ENCODE measurements at places on chromosomes 12 and 14.

- no peak for ATAC-seq
Measured at GRCh38 chr14:61690982-61691381, 4.3 kb upstream of the HIF1A start.

- ATAC-seq, result no peak
Measured at GRCh38 chr12:53059434-53060063, 9.7 kb downstream of the TNS2 start.

DNA sequence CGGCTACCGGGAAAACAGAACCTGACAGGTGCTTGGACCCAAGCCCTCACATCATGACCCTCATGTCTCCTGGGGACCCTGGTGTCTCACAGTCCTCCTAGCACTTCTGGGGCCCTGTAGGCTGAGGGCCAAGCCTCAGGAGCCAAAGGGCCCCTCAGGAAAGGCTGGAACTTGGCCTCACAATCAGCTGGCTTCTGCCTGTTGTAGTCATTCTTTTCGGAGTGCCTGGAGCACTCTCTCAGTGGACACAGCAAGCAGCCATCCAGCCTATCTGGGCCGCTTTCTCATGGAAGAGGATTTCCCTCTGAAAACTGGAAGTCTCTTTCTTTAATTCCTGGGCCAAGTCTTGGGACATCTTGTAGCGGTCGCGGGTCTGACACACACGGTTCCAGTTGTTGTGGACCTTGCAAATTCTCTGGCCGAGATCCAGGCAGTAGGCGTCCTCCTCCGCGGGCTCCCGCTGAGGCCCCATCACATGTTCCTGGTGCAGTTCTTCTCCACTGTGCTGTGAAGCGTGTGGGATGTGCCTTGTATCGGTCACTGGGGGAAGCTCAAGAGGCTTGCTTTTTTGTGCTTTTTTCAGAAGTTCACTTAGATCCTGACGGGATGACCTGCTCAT, 169.3 kb downstream of the EMP1 start:
- ATAC-seq, result no peak

- ATAC-seq, result no peak
Measured at GRCh38 chr12:14280921-14281320, 84.6 kb upstream of the ATF7IP start.

DNA sequence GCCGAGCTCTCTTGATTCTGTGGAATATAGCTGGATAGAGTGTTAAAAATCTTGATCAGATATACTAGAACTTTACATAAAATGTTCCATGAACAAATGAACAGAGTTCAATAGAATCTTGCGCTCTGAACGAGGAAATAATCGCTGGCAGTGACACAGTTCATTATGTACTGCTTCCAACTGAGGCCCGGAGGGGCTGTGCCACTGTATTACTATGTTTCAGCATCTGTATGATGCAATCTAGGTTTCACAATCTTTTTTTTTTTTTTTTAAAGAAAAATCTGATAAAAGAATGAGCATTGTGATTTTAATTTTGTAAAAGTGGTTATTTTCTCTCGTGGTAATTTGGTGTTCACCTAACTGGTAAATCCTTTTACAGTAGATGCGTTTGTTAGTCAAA, 77.2 kb downstream of the FERMT2 start:
- no peak for ATAC-seq

DNA sequence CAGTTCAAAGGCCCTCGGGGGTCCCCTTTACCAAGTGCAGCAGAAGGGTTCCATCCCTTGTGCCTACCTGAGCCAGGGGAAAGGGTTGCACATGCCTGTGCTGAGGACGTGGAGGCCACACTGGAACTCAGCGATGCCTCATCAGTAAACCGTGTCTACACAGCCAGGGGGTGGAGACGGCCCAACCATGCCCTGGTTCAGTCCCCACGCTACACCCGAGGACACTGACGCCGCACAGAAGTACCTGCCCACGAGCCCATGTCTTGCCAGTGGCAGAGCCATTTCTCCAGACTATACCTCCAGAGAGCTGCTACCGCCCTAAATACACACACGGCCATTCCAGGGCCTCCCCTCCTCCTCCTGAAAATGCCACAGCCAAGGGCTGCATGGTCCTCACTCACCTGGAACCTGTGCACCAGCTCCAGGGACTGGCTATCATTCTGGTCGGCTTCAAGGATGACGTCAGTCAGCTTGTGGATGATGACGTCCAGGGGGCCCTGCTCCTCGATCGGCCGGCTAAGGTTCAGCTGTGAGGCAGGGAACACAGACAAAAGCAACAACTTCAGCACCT, 93.4 kb downstream of the CHGA start:
- no peak for ATAC-seq

DNA sequence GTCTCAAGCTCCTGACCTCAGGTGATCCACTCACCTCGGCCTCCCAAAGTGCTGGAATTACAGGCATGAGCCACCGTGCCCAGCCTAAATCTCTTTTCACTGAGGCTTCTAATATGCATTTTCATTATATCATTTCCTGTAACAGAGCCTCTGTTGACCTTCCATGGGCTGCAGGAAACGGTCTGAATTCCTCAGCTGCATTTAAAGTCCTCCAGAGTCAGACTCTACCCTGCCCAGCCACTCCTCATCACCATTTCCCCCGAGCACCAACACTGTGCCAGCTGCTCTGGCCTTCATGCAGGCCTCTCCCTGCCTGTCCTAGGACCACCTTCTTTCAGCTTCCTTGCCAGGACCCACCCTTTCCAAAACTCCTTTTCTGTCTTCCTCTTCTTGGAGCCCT, 9.8 kb upstream of the NFKBIA start:
- no peak for ATAC-seq

Data from activated CD4-positive, CD25-positive, alpha-beta regulatory T cell treated with anti-CD3 and anti-CD28 coated beads, Interleukin-2, amount 50 U/mL, for 24 hours (primary cell).